ENCODE measurements at places on chromosomes 7 and 10.

DNA sequence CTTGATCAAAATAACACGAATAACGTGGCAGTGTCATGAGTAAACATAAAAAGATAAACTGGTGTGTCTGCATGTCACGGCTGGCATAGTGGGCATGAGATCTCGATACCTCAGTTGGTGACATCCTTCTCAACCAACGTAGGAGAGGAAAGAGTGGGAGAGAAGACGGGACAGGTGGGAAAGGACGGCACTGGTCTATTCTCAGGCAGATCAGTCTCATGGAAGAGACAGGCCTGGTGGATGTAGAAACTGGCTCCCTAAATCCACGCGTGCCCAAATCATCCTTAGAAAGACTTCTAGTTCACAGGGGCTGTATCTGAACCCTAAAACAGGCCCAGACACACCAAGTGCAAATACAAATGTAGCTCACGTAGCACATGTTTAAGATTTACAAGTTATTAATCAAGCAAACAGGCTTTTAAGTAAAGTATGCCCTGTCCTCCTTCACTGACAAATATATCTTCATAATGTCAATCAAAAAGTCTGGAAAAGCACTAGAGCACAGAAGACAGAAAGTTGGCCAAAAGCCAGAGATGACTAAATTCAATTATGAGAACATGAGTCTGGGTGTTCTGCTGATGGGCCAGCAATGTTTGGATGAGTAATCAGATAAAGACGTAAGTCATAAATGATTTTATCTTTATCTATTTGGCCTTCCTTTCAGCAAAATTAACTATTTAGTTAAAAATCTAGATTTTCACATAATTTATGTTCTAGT, 56.3 kb downstream of the SFMBT2 start:
- no peak for DNase-seq

DNA sequence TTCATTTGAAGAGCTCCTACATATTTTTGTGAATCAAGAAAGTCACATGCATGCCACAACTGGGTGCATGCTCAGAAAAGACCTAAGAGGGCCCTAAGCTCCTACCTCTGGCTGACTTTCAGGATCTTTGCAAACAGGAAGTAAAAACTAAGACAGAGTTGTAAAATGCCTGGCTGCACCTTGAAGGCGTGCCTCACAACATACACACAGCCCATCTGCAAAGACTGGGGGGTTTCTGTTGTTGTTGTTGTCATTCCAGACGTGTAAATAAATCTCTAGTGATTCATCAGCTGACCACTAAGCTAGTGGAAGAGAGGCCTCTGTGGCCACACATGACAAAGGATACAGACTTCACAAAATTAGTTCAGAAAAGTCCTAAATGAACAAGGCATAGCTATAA, 31.8 kb downstream of the SMURF1 start:
- no peak for DNase-seq

DNA sequence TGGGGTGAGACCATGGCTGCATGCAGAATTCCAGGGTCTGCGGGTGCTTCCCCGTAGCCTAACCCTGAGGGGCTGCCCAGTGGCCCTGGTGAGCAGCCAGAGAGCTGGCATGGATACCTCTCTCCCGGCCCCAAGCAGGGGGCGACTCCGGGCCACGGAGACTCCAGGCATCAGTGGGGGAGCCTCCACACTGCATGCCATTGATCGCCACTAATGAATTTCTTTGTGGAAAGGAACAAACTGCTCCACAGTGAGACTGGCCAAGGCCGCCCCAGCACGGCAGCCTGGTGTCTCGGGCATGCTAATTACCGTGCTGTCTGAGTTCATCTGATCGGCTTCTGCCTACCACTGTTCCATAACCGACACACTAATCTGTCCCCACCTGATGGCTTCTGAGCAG, 184.4 kb downstream of the GRID1 start:
- DNase-seq: no peak

DNA sequence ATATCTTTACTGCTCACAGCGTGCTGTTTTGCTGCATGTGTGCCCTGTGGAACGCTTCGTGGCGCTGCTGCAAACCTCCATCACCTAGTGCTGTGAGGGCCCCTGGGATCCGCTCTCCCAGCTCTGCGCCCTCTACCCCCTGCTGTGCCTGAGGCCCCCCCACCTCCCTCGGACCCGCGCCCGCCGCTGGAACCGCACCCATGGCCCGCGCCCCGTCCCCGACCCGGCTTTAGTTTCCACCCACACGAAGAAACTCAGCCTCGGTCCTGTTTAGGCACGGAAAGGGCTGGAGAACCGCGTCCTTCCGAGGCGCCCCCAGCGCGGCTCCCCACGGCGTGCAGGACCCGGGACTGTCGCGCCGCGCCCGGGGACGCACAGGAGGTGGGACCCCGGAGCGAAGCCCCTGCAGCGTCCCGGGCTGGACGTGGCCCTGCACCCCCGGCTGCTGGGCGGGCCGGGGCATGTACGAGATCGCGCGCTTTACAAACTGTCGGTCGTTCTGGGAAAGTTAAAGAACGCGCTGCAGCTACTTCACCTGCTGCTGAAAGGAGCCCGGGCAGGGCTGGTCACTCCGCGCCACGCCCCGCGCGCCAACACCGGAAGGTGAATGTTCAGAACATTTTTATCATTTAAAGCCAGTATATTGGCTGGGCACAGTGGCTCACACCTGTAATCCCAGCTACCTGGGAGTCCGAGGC, 54.3 kb downstream of the BMS1 start:
- no peak for DNase-seq

DNA sequence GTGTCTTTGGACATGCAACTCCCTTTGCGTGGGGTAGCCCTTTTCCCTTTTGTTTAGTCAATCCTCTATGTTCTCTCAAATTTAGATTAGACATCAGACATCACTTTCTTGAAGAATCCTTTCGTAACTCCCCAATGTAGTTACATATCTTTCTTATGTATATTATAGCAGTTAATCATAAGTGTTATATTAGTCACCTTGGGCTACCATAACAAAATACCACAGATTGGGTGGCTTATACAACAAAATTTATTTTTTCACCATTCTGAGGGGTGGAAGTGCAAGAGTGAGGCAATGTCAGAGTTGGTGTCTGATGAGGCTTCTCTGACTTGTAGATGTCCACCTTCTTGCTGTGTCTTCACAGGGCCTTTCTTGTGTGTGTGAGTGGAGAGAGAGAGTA, 105.7 kb downstream of the PHTF2 start:
- no peak for DNase-seq

All from activated T-cell treated with anti-CD3 and anti-CD28 coated beads, Interleukin-2, amount 50 U/mL, for 48 hours (primary cell).